ENCODE measurements at places on chromosomes 4 and X.
A peak's percentile ranks its signal among the peaks of the same experiment; 100 is the strongest.

DNA sequence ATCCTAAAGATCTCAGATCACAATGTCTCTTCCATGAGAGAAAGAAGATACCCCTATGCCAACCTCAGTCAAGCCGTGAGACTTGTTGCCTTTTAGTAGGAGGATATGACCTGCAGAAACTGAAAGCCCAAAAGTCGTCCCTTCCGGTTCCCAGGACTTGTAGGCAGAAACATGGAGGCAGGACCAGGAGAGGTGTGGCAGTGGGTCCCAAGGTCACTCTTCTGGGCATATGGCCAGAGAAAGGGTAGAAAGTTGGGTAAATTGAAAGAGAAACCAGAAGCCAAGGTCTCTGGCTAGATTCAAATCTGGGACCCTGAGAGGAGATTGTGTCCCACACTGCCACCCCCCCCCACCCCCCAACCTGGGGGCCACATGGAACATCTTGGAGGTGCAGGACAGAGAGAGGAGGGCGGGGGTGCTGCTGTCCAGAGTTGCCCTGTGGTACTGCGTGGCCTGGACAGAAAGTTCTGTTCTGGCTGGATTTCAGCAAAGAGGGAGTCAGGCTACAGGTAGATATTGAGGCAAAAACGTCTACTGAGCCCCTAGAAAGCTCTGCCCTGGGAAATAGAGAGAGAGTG lies 55.4 kb downstream of the DDX3X start:
- DNase-seq: no peak

- no peak for DNase-seq
These were observed 61.3 kb downstream of the EIF4E start for GRCh38 chr4:98867648-98868047.

GRCh38 chr4:7256984-7257810 lies 64.9 kb downstream of the SORCS2 start:
- DNase-seq: no peak

- DNase-seq: no peak
These were observed 240.3 kb upstream of the TAPT1 start for GRCh38 chr4:16466581-16466980.

DNA sequence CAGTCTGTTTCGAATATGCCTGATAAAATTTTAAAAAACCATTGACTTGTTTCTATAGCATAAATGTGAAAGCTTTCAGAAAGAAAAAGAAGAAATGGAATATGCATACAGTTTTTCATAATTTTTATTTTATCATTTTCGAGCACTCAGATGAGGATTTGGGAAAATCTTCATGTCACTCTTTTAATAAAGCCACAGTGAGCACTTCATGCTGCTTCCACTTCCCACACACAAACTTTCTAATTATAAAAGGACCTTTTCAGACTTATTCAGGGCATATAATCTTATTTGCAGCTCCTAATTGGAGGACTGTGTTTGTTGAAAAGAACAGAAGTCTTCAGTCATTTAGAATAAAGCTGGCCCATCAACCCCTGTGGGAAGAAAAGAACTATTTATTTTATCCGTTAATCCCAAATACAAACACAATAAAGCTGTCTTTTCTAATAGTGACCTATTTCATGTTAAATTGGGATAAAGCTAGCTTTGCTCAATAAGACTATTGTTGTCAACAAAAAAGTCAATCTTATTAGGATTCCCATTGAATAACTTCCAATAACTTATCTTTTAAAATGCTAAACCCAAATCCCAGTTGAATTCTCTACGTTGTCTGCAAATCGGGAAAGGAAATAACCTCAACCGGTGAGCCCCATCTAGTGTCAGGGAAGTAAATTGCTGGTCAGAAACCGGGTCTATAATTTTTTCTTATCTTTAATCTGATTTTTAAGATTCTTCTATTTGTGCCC lies 211.5 kb downstream of the PDGFRA start:
- DNase-seq: peak; percentile 31

- DNase-seq: no peak
These were observed 745 bp downstream of the TRIM2 start for GRCh38 chr4:153204728-153205648.

DNA sequence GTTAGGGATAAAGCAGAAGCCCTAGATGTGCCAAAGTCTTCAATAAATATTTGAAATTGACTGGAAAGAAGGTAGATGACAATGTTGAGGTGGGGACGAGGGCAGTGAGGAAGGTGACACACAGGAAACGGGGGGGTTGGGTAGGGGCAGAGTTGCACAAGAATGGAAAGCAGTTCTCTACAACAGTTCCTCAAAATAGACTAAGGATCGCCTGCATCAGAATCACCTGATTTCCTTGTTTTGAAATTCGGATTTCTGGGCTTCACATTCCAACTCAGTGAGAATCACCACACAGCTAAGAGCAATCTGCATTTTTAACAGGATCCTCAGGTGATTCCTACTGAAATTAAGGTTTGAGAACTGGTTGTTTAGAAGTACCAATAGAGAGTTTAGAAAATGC lies 70.6 kb downstream of the ARFIP1 start:
- DNase-seq: peak; percentile 38

DNA sequence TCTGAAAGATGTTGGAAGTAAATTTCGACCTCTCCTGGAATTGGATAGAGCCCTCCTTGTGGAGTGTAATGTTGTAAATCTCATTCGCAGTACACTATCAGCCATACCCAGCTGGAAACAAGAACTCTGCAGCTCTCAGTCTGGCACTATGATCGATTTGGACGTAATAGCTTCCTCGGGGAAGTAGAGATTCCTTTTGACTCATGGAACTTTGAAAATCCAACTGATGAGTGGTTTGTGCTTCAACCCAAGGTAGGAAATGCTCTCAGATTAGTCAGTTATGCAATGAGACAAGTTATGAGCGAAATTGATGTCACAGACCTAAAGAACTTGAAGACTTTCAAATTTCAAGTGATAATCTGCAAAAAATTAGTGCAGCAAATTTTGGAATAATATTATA lies 103.9 kb downstream of the SYTL5 start:
- no peak for DNase-seq

- DNase-seq: no peak
These were observed 111.1 kb downstream of the ADRA2C start for GRCh38 chr4:3877236-3877635.

DNA sequence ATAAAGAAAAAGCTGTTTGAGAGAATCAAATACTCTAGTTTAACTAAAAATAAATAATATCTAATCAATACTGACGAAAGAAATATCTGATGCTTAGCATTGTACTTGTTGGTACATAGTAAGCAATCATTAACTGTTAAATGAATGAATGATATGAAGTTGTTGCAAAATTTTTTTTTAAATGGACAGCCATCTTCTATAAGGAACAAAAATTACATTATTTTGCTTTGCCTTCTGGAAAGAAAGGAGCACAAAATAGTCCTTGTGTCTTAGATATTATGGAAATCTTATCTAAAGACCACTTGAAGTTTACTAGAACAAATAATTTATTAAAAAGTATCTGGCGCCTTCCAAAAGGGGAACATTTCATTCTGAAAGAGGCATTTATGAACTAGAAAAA lies 4.5 kb downstream of the NFKB1 start:
- DNase-seq: no peak

GRCh38 chrX:3360881-3361280 lies 14.4 kb upstream of the MXRA5 start:
- no peak for DNase-seq

DNA sequence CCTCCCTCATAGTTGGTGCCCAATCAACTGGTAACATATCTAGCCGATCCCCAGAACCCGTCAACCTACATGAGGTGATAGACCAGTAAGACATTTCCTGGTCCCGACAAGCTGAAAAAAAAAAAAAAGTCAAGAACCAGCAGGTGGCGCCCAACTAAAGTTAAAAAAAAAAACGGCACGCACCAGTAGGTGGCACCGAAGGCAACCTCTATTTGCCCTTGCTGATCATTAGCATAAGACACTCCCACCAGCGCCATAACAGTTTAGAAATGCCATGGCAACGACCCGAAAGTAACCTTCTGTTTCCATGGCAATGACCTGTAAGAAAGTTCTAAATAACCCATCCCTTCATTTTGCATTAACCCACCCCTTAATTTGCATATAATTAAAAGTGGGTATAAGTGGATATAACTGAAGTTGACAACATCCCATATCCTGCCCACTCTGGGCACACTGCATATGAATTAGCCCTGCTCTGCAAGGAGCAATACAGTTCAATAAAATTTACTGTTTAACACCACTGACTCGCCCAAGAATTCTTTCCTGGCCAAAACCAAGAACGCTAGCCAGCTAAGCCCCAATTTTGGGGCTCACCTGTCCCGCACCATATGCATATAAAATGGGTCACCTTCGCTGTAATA lies 83.9 kb upstream of the SPANXB1 start:
- DNase-seq: peak; percentile 83

- DNase-seq: no peak
These were observed 210.8 kb upstream of the GYPA start for GRCh38 chr4:144351306-144351705.

DNA sequence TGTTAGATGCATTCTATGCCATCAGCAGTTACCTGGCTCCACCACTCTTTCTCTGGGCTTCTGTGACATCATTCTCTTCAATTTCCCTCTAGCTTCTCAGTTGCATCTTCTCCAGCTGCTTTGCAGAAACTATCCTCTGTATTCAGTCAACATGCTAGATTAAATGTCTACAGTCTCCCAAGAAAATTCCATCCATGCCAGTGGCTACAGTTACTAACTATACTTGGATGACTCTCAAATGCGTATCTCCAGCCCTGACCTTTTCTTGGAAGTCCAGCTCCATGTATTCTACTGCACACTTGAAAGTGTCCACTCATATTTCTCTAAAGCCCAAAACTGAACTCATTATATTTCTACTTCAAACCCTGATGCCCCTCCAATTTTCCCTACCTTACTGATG lies 232.3 kb upstream of the TENM3 start:
- DNase-seq: no peak

DNA sequence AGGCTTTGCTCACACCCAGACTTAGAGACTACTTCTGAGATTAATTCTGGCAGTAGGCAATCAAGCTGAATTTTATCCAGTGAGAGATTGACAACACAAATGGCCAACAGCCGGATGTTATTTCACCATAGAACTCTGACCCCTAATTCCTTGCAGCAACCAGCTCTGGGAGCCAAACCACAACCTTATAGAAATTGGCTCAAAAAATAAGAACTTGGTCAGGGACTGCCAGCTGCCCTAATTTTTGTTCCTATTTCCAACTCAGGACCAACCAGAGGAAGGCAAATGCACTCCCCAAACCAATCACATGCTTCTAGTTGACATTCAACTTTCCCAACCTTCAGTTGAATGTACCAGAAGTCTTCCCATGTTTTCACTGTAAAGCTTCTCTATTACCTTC lies 269.7 kb downstream of the HS3ST1 start:
- DNase-seq: no peak

GRCh38 chr4:14095831-14096230 lies 468.3 kb upstream of the BOD1L1 start:
- no peak for DNase-seq

DNA sequence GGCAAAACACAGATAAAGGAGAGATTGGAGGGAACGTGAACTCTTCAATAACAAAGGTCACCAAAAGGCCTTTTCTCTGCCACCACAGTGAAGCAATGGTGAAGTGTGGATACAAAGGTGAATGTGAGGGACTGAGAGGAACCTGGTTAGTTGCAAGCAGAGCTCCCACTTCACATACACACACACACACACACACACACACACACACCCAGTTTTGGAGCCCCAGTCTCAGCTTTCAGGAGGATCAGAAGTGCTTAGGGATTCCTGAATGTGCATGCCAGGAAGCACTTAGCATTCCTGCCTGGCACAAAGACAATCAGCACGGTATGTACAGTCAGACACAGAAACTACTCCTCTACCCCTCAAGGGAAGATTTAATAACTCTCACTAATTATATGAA lies 71.5 kb downstream of the ARHGEF9 start:
- no peak for DNase-seq

- DNase-seq: no peak
These were observed 15.5 kb downstream of the LONRF3 start for GRCh38 chrX:118989886-118990285.

DNA sequence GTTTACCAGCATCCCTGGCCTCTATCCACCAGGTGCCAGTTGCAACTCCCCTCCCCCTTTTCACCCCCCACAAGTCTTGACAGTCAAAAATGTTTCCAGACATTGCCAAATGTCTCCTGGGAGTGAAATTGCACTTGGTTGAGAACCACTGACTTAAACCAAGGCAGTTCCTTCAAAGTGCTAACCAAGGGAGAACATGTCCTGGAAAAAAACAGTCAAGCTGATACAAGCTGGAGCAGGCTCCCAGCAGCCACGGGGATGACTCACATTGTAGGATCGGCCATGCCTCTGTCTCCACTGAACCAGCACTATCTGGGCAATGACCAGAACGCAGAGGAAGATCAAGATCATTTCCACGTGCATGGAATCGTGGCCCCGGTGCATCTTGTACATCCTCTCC lies 11.4 kb downstream of the RNF175 start:
- DNase-seq: no peak

GRCh38 chr4:108172231-108172752 lies 3.6 kb upstream of the LEF1 start:
- DNase-seq: peak; percentile 66

DNA sequence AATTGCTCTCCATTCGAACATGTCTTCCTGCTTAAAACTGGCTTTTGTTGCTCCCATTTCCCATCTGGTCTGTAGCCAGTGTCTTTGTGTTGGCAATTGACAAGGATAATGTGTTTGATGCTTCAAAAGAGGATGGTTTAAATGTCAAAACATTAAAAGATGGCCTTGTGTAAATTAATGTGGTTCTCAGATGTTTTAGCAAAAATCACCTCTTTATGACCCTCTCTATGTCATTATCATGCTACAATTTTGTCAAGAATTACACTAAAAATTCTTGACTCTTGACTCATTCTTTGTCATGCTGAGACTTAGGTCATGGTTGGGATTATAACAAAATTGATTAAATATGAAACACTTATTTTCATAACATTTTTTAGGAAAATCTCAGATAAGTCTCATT lies 47.4 kb downstream of the TMEM131L start:
- DNase-seq: no peak

- no peak for DNase-seq
These were observed 25.7 kb upstream of the CT47A1 start for GRCh38 chrX:121011254-121011653.

- no peak for DNase-seq
These were observed 2.4 kb downstream of the DIPK2B start for GRCh38 chrX:45198301-45198700.

GRCh38 chr4:113146876-113147358 lies 97.5 kb downstream of the ANK2 start:
- DNase-seq: peak; percentile 85

GRCh38 chr4:137267024-137267423 lies 265.3 kb downstream of the PCDH18 start:
- DNase-seq: no peak

- no peak for DNase-seq
These were observed 1.2 kb upstream of the IDS start for GRCh38 chrX:149506349-149506748.

- DNase-seq: no peak
These were observed 2.0 kb upstream of the NYX start for GRCh38 chrX:41445171-41445570.

DNA sequence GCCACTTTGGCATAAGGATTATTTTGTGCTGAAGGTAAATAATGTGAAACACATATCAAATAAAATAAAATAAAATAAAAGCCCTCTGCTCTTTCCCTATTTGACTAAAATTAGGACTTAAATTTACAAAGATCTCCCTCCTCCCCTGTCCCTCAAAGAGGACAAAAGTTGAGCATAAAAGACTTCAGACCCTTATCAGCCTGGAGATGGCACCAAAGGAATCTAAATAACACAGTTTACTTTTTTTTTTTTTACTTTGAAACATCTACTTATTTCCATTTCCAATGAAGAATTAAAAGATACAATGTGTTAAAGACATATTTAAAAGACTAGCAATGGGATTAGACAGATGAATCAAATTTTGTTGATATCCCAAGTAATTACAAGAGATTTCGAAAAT lies 89.7 kb downstream of the EPHA5 start:
- DNase-seq: no peak
